ENCODE measurements at places on chromosomes 6 and 20. TPM values are rescaled to one million over a fixed set of nuclear protein-coding genes. Genes with fewer than 3 reads are reported as not detected.

DNA sequence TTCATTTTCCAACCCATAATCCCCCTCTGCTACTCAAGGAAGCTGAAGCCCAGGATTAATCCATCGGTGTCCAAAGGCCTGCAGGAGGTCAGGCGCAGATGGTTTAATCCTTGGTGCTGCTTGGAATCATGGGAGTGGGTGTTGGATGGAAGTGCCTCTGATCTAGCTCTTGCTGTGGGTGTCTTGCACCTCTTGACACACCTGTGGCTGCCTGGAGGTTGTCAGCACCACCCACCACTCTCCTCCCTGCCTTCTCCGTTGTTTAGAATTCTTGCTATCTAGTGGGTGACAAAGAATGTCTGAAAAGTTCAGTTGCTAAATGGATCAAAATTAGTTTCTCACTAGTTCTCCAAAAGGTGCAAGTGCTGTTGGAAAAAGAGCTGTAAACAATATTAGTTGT, 1074.4 kb upstream of the FLRT3 start:
- DNase-seq: no peak

Gene OR2J3
- total RNA-seq: not detected

- DNase-seq: no peak
These were observed 153.1 kb upstream of the INSM1 start for GRCh38 chr20:20214757-20215275.

Gene ZNF165
- total RNA-seq: 1.9 TPM

DNA sequence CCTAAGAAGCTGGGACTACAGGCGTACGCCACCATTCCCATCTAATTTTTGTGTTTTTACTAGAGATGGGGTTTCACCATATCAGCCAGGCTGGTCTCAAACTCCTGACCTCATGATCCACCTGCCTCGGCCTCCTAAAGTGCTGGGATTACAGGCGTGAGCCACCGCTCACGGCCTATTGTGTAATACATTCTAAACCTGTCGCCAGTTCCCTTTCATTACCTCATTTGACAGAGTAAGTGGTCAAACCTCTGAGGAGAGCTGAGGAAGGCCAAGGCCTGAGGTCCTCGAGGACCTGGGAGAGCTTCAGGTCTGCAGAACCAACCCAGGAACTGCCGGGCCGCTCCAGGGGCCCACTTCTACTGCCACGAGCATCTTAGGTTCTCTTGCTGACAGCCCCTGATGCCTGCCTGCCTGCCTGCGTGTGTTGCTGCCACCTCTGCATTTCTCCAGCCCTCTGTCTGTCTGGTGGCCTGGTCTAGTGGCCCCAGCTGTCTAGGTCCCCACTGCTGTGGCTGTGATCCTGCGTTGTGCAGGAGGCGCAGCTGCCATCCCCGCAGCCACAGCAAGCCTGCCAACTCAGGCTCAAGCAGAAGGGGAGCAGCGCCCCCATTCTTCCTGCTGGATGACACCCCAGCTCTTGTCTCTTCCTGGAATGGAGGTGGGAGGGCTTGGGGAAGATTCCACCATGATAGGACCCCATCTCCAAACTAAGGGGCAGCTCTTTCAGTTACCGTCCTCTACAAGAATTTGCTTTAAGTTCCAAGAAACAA, 45.3 kb downstream of the PRR18 start:
- no peak for DNase-seq

Gene HLA-DPB1
- total RNA-seq: 8.0 TPM
